ENCODE measurements at places on chromosomes 3 and 15.

- peak; percentile 21 for DNase-seq
These were observed 244.7 kb upstream of the TBL1XR1 start for GRCh38 chr3:177441813-177442646.

DNA sequence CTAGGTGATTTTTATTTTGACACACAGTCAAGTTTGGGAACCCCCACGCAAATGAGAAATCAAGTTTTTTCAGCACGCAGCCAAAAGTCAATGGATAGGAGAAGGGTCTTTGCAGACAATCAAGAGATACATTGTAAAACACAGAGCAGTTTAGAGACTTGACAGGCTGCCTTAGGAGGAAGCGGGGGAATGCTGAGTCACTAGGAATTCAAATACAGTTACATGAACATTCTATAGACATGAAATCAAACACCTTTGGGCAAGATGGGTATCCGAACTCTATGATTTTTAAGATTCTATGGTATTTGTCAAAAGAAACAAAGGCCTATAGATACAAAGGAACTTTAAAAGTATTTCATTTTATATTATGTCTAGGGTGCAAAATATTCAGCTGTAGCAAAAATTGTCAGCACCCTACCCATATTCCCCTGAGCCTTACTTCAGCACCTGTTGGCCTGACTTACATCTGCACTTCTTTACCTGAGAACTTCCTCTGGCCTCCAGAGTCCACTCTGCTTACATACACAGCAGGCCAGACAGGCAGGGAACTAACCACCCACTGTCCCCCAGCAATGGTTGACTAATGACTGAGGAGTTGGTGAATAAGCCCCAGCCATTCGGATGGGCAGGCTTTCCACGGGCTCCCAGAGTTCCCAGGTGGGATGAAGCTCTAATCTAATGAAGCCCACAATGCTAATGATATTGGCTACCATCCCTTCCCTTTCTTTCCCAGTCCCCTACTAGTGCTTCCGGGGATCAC, 289.3 kb upstream of the RORA start:
- no peak for DNase-seq

GRCh38 chr15:67715170-67715569, 110.1 kb upstream of the SKOR1 start:
- no peak for DNase-seq

DNA sequence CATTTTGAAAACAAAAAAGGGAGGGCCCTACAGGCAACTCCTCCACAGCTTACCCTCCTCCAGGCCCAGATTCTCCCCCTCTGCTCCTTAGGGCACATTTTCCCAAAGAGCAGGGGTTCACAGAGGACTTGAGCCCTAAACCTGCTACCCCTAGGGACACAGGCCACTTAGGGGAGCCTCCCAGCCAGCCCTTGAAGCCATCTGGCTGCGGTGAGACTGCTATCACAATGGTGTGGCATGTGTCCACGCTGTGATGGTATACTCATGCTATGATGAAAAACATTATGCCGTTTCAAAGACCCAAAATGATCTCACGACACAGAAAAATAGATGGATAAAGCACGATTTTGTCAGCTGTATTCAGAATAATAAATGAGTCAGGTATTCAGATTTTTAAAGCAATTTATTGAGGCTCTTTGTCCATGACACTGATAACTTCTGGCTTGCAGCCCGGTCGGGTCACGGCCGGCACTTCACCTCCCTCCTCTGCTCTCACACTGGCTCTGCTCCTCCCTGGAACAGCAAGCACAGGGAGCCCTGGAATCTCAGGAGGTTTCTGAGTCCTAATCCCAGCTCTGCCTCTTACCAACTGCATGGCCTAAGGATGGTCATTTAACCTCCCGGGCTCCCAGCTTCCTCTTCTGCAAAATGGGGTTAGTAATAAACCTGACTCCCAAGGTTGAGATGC, 115.3 kb downstream of the MEGF11 start:
- no peak for DNase-seq

- no peak for DNase-seq
These were observed 50.2 kb downstream of the AKAP13 start for GRCh38 chr15:85430406-85431204.

GRCh38 chr3:84825817-84826216, 133.0 kb upstream of the CADM2 start:
- DNase-seq = no peak

All from inflammatory macrophage (primary cell).